NCI-H2029 treated with DMSO at 0.1 percent for 48 hours (cell line): ENCODE measurements at places on chromosomes 13 and 19.

- DNase-seq: no peak
Observed at GRCh38 chr19:48638831-48639381, 1.7 kb upstream of the DBP start.

GRCh38 chr13:102902789-102903347, 57.0 kb downstream of the ERCC5 start:
- no peak for DNase-seq

- no peak for DNase-seq
Observed at GRCh38 chr13:23766283-23766682, 122.9 kb downstream of the MIPEP start.

- DNase-seq: no peak
Observed at GRCh38 chr19:6070720-6071485, 39.4 kb downstream of the RFX2 start.

- no peak for DNase-seq
Observed at GRCh38 chr13:107765724-107766401, 449.5 kb downstream of the LIG4 start.

GRCh38 chr19:30674656-30675055, 302.5 kb downstream of the ZNF536 start:
- DNase-seq: no peak

DNA sequence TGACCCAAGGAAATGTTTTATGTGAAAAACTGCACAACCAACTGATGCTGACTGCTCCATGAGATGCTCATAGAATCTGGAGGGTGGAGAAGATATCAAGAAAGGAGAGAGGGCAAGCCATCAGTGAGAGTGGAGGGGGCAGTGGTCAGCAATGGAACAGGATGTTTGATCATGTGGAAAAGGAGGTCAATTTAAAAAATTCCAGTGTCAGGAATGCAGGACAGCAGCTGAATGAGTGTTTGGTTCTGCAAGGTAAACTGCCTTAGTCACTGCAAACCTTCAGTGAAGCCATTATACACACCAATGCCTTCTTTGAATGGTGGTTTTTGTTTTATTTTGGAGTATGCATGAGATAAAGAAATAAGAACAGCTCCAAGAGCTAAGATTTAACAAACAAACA, 121.5 kb downstream of the FGF14 start:
- no peak for DNase-seq

- DNase-seq: no peak
Observed at GRCh38 chr19:17005000-17005399, 21.6 kb downstream of the CPAMD8 start.

GRCh38 chr19:4693471-4694121, 23.5 kb upstream of the MYDGF start:
- no peak for DNase-seq

DNA sequence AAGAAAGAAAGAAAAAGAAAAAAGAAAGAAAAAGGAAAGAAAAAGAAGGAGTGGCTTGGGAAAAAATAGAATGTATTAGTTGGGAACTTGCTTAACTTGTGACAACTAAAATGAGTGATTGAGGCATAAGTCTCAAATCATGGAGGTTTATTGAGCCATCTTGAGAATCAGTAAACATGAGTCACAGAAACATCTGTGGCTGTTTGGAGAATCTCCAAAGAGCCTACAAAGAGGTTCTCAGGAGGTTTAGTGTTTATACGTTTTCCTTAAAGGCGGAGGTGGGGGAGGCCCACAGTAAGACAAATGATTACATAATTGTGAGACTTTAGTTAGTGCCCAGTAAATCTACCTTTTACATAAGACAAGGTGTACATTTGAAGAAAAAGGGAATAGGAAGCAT, 38.6 kb downstream of the WDR87 start:
- no peak for DNase-seq

GRCh38 chr19:33473653-33474305, 47.8 kb downstream of the PEPD start:
- no peak for DNase-seq

- DNase-seq: no peak
Observed at GRCh38 chr19:33376941-33377557, 3.5 kb downstream of the CEBPG start.

DNA sequence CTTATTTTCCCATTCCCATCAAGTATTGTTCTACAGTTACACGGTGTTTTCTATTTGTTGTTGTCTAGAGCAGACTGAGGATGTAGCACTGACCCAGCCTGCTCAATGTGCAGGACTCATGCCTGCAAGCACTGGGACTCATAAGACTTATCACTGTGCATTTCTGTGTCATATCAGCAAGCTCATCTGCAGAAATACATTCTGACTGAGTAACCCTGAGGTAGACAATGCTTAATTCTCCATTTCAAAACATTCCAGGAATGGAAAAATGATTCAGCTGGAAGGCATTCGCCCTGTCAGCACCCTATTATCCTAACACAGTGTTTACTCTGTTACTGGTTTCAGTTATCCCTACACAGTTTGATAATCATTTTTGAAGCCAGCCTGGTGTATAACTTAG, 2506.4 kb downstream of the PCDH9 start:
- no peak for DNase-seq

DNA sequence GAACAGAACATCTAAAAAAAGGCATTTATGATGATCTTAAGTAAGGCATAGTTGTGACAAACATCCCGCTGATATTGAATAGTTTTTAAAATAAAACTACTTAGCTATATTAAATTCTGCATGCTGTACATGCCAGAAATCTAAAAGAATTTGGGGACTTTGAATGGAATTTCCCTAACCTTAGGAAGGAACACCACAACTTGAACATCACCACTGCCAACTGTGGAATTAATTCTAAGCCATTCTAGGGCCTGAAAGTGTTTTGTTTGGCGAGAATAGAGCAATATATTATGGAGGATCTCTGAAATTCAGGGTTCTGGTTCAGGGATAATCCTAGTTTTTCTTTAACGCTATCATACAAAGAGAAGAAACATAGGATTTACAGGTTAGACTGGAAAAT, 17.8 kb upstream of the LATS2 start:
- no peak for DNase-seq

GRCh38 chr13:29402166-29402636, 193.3 kb downstream of the SLC7A1 start:
- DNase-seq: peak; percentile 7

DNA sequence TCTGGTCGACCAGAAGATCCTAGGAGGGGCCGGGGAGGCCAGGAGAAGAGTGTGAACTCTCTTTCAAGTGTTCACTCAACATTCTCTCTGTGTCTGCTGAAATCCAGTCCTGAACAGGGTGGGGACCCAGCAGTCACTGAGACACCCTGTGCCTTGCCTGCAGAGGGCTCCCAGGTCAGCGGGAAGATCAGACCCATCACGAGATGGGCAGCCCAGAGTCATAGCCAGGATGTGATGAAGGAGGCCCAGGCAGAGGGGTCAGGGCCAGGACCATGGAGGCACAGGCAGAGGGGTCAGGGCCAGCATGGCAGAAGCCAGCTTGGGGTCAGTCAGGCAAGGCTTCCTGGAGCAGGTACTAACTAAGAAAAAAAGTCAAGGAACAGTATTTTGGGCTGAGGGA, 9.4 kb downstream of the NUMBL start:
- DNase-seq: no peak

DNA sequence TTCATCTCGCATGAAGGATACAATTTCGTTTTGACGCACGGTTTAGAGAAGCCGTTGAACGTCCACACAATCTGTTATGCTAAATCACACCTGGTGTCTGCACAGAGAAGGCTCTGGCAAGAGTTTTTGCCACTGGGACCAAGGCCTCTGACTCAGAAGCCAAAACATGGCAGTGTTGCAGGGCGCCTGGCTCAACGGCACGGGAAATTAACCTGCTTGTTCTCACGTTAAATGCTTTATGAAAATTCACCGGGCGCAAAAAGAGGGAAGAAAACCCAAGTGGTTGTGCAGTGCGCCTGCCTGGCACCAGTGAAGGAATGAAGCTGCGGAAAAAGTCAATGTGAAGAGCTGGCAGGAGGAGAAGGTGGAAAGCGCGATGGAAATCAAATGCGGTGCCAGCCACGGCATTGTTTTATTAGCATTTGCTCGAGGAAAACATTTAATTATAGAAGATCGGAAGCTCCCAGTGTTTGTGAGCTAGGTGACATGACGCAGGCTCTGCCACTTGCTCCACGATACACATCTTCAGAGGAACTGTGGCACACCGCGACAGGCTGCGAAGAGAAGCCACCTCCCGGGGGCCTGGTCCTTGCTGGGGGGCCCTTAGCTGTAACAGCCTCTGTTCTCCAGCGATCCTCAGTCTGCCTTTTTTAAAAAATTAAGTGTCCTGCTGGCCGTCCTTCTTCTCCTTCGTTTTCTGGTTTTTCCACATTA, 126.2 kb downstream of the ZIC5 start:
- no peak for DNase-seq

DNA sequence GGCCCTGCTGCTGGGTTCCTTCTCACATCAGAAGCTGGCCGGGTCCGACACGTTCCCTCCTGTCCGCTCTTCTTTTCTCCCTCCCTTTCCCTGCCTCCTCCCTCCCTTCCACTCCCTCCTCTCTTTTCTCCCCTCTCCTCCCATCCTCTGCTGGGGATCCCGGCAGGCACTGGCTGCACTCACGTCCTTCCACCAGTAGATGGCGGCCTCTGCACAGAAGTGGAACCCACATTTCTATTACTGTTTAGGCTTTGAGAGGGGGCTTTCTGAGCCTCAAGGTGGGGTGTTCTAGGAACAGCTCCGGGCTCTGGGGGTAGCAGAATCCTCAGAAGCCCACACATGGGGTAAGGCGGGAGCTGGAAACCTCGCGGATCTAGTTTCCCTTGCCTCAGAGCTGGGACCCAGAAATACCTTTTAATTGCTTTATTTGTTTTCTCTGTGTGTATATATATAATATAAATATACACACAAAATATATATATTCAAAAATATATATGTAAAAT, 294.2 kb downstream of the ZNF536 start:
- peak; percentile 15 for DNase-seq

DNA sequence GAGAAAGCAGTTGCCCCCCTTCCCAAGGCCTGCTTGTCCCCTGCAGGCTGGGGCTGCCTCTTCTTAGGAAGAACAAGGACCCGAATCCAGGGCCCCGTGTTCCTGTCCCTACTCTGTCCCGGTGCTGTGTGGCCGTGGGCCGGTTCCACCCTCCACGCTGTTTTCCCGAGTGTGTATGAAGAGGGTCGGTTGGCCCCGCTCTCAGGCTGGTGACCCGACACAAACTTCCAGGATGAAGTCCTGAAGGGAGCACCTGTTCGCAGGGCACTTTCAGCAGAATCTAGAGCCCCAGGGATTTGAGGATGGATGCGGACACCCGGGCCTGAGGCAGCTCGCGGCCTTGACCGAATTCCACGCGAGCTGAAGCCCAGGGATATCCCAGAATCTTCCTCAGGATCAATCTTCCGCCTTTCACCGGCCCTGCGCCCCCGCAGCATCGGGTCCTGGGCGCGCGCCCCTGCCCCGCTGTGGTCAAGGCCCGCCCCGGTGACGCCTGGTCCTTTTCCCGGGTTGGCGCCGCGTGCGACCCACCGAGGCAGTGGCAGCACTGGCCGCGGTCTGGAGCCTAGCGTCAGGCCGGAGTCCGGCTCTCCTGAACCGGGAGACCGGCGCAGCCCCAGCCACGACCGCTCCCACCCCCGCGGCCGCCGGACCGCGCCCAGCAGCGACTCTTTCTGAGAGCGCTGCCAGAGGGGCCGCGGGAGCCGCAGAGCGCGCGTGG, 528 bp upstream of the CHST8 start:
- DNase-seq: no peak

DNA sequence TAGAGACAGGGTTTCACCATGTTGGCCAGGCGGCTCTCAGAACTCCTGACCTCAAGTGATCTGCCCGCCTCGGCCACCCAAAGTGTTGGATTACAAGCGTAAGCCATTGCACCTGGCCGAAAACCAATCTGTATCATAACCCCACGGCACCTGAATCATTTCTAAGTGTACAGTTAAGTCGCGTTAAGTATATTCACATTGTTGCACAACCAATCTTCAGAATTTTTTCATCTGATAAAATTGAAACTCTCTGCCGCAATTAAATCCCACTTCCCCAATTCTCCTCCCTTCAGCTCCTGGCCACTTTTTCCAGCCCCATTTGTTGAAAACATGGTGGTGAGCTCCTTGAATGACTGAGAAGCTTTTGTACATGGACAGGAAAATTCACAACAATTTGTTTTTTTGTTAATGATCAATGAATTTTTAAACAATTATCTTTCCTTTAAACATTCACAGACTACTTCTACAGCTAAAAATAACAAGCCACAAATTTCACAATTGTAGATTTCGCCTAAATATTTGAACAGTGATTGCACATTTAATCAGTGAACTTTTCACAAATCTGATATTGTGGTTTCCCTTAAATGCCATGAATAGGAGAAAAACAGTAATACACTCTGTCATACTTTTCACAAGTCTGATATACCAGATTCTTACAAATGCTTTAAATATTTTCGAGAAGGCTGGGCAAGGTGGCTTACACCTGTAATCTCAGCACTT, 13.8 kb downstream of the FGF21 start:
- DNase-seq: no peak

DNA sequence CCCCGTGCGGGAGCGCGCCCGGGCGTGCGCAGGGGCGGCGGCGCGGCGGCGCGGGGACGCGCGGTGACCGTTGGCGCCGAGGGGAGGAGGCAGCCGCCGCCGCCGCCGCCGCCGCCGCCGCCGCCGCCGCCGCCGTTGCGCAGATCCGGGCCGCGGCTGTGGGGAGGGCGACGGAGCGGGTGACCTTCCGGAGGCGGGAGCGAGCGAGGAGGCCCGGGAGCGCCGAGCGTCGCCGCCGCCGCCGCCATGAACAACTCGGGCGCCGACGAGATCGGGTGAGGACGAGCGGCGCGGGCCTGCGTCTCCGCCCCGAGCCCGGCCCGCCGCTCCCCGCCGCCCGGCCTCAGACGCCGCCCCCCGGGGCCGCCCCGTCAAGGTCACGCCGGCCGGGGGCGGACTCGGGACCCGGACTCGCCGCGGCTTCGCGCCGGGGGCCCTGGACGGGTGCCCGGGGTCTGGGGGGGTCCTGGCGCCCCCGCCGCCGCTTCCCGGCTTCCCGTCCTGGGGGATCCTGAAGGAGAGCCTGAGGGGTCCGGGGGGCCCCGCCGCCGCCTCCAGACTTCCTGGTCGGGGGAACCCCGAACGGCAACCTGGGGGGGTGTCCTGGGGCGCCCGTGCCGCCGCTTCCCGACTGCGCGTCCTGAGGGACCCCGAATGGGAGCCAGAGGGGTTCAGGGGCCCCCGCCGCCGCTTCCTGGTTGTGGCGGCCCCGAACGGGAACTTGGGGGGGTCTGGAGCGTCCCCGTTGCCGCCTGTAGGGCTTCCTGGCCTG, at the start of gene DAZAP1:
Gene DAZAP1, plus strand, starts transcription at position 59 of the 772 bp plus-strand sequence. Its CDS starts 188 bp downstream, at position 247.
- DNase-seq: no peak

GRCh38 chr13:21616205-21616866, 12.4 kb upstream of the MICU2 start:
- DNase-seq: no peak

GRCh38 chr19:33177417-33177979, 16.6 kb upstream of the LRP3 start:
- no peak for DNase-seq
